Stimulated activated CD8-positive, alpha-beta memory T cell treated with anti-CD3 and anti-CD28 coated beads, Interleukin-15, amount 100 ng/mL, for 4 hours (primary cell): ENCODE measurements at places on chromosomes 1 and 21.
A peak's percentile ranks its signal among the peaks of the same experiment; 100 is the strongest.

GRCh38 chr1:242055749-242056320, 56.9 kb upstream of the MAP1LC3C start:
- no peak for DNase-seq

DNA sequence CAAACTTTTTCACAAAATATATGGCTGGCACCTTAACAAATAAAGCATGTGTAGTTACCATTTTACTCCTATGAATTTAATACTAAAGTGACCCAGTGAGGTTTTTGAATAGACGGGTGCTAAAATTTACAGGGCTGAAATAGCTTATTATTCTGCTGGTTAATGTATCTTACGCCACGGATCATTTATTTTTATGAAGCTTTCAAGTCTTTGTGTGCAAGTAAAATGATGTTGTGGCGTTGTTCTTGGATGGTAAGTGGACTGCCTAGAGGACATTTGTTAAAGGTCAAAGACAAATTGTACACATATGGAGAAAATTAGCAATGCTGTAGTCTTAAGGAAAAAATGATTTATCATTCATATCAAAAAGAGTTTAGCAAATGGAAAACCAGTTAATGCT, 22.8 kb downstream of the INSL5 start:
- no peak for DNase-seq

GRCh38 chr1:234488054-234489006, 9.4 kb upstream of the TARBP1 start:
- DNase-seq = no peak

GRCh38 chr1:2596530-2597333, 10.2 kb downstream of the PRXL2B start:
- no peak for DNase-seq

DNA sequence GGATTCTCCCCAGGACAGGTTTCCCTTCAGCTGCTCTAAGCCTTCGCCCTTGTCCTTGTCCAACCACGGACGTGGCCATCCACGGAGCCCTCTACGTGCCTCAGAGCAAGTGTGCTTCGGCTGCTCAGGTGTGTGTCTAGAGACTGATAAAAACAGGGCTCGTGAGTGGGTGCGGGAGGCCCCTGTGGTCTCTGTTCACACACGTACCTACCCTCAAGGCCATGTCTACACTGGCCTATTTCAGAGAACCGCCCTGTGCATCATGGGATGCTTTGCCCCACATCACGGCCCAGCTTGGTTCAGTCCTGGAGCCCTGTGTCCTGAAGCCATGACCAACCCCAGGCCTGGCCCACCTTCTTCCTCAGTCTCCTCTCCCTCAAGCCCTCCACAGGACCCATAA, 24.6 kb upstream of the RUNX3 start:
- no peak for DNase-seq

GRCh38 chr1:21297975-21298374, 7.7 kb upstream of the ECE1 start:
- DNase-seq = no peak

- no peak for DNase-seq
These were observed 10.9 kb upstream of the CCT8 start for GRCh38 chr21:29084372-29084771.

DNA sequence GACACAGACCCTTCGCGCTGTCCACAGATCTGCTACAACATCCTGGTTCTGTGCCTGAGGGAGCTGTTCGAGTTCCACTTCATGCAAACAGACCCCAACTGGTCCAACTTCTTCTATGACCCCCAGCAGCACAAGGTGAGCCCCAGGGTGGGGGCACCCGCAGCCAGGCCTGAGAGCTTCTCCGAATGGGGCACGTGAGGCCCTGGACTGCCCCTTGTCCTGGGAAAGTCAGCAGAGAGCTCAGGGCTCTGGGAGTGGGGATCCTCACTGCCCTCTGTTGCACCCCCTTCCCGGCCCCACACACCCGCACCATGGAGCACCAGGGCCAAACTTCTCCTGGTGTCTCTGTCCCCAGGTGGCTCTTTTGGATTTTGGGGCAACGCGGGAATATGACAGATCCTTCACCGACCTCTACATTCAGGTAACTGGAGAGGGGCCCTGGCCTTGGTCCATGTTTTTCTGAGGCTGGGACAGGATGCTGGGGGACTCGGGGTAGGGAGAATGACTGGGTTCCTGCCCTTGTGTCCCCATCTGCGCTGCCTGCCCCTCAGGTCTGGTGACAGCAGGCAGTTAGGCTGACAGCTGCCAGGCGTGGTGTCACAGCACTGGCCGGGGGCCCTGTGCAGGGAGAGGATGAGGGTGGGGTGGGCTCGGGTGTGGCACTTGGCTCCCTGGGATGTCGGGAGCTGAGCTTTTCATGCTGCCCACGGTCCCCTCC, 44.6 kb downstream of the COQ8A start:
- no peak for DNase-seq

GRCh38 chr21:43884861-43885417, 19.9 kb downstream of the AGPAT3 start:
- no peak for DNase-seq

- DNase-seq = no peak
These were observed 29.1 kb downstream of the KNCN start for GRCh38 chr1:46522184-46522968.

DNA sequence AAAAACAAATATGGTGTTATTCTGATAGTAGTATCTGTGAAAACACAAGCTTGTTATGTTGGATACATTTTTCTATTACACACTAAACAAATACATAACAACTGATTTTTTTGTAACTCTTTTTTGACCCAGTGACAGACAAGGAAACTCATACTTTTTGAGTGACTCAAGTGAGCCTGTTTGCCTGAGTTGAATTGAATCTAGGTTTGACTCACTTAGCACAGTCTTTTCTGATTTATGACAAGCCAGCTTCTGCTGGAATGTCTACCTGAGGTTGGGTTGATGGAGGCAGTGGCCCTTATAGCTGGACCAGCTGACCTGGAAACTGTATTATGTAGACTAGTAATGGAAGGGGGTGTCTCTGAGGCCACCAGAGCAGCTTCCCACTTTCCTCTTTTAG, 4.2 kb upstream of the CLCA4 start:
- DNase-seq = no peak

- DNase-seq = no peak
These were observed 202.6 kb downstream of the SLC45A1 start for GRCh38 chr1:8520483-8520966.

DNA sequence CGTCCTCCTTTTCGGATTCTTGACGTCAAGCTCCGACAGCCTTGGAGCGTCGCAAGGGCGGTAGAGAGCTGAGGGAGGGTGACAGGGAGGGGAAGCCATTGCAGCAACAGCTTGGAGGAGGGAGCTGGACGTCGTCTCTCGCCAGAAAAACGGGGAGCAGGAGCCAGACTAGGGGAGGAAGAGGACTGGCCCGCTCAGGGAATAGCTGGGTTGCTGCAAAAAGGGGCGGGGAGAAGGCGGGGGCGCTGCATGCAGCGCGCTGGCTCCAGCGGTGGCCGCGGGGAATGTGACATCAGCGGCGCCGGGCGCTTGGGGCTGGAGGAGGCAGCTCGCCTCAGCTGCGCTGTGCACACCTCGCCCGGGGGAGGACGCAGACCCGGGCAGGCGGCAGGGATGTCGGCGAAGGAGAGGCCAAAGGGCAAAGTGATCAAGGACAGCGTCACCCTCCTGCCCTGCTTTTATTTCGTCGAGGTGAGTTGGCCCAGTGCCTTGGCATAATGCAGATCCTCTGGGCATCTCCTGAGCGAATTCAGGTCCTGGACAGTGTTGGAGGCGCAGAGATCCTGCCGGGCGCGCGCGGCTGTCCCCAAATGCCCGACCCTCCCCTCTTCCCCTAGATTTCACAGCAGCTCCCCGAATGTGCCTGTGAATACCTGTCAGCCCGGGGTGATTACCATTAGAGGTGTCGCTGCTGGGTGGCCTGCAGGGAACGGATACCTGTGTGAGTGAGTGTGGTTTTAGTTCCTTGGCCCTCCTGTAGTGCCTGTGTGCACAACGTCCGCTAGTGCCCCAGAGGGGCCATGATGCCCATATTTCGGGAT, at the start of gene PLPPR4:
PLPPR4 (plus strand) TSS at position 292 of the 821 bp plus-strand sequence; CDS start at position 394, 102 bp downstream.
- DNase-seq = no peak

DNA sequence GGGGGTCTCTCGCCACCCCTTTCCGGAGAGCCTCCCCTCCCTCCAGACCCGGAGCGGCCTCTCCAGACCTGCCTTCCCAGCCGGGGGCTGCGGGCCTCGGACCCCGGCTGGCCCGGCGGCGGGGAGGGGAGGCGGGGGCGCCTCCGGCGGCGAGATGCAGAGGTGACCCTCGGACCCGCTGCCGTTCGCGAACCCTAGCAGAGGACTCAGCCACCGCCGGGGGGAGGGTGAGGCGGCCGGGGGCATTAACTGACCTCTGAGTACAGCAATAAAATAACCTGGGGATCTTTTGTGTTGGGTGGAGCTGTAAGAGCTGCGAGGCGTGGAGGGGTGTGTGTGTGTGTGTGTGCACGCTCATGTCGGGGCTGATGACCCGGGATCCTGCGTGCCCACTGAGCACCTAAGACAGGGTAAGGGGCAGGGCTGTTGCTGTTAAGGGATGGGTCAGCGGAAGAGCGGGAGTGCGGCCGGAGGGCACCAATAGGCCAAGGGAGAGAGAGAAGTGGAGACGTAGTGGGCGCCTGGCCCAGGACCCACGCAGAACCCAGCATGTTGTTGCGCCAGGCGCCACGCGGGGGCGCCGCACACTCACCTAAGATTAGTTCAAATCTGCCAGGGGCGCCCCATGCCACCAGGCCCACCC, 6.3 kb downstream of the HAPLN2 start:
- peak; percentile 40 for DNase-seq

DNA sequence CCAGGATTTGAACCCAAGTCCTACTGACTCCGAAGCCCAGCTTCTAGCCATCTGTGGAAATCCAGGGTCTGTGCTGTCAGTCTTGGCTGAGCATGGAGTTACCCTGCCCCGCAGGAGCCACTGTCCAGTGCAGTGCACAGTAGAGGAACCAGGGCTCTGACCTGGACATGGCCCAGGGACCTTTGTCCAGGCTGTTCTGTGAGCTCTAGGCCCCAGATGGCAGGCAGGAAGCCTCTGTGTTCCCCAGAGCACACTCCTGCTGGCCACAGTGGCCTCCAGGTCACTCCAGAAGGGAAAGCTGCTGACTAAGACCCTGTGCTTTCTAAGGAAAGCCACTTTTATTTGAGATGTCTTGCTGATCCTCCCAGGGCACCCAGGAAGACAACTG, 13.8 kb downstream of the S100A7A start:
- DNase-seq = no peak

DNA sequence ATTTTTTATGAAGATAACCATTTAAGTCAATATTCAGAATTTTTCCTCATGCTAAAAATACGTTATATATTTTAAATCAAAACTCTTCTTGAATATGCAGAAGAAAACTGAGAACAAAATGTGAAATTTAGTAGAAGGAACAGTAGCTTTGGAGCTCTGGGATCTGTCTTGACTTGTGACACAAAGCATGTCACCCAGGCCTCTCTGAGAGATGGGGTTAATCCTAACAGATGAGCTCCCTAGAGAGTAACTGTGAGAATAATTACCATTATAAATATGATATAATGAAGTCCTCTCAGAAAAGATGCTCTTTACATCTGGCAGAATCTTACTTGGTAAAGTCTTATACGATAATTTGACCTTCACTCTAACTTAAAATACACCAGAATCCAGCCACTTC, 272.0 kb downstream of the PTPRC start:
- no peak for DNase-seq

DNA sequence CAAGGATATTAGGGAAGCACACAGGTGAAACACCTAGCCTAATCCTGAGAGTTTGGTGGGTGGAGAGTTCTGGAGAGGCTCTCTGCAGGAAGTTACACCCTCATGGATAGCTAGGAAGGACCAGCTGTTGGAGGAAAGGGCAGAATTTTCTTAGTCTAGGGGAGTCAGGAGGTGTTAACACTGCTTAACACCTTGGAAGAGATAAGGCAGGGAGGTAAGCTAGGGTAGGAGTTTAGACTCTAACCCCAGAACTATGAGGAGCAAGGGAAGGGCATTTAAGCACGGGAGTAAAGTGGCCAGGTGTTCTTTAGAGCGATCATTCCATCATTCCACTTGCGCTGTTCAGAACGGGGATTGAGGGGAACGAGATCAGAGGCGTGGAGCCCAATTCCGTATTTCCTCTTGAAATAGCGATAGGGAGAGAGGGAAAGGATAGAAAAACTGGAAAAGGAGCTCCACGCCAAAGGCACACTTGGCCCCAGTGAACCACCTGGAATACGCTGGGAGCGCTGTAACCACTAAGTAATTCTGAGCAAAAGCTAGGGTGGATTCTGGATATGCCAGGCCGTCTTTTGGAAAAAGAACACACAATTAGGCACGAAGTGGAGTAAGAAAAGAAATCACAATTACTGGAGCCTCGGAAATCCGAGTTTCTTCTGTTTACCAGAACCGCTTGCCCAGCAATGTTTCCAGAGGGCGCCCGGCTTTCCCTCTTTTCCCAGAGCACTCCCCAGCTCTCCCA, 1.5 kb upstream of the GPR137B start:
- DNase-seq = no peak

- DNase-seq = no peak
These were observed 22.1 kb downstream of the ARHGEF10L start for GRCh38 chr1:17561561-17561985.

DNA sequence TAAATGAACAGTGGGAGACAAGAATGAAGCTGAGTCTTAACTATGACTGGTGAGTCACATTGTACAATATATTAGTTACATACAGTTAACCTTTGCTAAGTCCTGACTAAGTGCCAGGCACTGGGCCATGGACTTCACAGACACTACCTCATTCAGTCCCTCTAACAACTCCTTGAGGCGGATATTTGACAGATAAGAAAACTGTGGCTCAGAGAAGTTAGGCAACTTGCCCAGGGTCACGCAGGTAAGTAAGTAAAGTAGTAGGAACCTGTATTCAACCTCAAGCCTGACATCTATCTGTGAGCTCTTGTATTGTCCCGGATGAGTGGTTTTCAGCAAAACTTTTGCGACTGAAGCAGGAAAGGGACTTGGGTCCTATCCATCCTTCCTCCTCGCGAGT, 62.1 kb downstream of the GNG12 start:
- DNase-seq = no peak

GRCh38 chr1:228937851-228938536, 202.7 kb downstream of the RHOU start:
- no peak for DNase-seq

- no peak for DNase-seq
These were observed 4.1 kb upstream of the LYPD8 start for GRCh38 chr1:248759644-248760043.

DNA sequence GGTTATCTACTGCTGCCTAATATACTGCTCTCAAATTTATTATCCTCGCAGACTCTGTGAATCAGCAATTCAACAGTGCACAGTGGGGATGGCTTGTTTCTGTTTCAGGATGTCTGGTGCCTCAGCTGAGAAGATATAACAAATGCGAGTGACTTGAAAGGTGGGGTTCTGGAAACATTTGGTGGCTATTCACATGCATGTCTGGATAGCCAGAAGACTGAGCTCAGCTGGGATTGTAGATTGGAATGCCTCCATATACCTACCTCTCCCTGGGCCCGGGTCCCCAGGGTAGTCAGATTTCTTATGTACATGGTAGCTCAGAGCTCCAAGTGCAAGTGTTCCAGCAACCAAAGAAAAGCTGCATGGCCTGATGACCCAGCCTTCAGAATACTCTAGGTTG, 176.3 kb downstream of the IER5 start:
- DNase-seq = no peak

- DNase-seq = no peak
These were observed 30.1 kb upstream of the CSF3R start for GRCh38 chr1:36512842-36513241.
